ENCODE measurements at places on chromosomes 2 and 18.

GRCh38 chr2:171310889-171311288, 122.9 kb downstream of the METTL8 start:
- no peak for DNase-seq

- DNase-seq, result no peak
Measured at GRCh38 chr18:23529604-23530003, 26.3 kb downstream of the RMC1 start.

DNA sequence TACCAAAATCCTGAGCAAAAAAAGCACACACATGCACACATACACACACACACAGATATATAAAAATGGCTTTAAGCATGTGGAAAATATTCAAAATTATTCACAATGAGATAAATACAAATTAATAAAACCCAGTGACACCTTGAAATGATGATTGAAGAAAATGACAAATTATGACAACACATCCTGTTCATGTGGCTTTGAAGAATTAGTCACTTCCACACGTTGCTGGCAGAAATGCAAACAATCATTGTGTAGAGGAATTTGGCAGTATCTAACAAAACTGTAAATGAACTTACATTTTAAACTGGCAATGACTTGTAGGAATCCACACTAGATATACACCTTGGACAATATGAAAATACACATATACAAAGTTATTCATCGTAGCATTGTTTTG, 95.8 kb upstream of the RGPD4 start:
- no peak for DNase-seq

- no peak for DNase-seq
Measured at GRCh38 chr2:234635284-234635683, 138.4 kb upstream of the ARL4C start.

GRCh38 chr18:8806100-8806797, 100.9 kb downstream of the MTCL1 start:
- DNase-seq, result no peak

GRCh38 chr2:46857871-46858701, 57.5 kb downstream of the MCFD2 start:
- no peak for DNase-seq

DNA sequence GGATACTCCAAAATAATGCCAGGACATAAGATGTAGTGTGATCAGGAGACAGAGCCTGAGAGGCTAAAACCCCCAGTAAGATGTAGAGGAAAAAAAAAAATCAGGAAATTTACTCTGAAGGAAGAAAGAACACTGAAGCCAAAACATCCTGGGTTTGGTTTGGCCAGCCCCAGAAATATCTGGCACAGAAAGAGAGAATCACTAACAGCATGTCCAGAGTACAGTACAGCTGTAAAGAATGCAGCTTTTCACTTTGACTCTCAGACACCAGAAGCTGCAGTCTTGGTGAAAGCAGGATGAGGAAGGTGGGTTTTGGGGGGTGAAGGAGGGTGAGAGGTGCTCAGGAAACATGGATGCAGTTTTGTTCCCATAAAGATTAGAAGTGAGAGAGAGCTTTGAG, 1577.7 kb upstream of the ACVR2A start:
- no peak for DNase-seq

GRCh38 chr2:161952783-161953191, 121.2 kb downstream of the DPP4 start:
- DNase-seq, result no peak

- no peak for DNase-seq
Measured at GRCh38 chr2:222919841-222920526, 59.1 kb downstream of the ACSL3 start.

- no peak for DNase-seq
Measured at GRCh38 chr2:12764075-12764730, 47.5 kb downstream of the TRIB2 start.

DNA sequence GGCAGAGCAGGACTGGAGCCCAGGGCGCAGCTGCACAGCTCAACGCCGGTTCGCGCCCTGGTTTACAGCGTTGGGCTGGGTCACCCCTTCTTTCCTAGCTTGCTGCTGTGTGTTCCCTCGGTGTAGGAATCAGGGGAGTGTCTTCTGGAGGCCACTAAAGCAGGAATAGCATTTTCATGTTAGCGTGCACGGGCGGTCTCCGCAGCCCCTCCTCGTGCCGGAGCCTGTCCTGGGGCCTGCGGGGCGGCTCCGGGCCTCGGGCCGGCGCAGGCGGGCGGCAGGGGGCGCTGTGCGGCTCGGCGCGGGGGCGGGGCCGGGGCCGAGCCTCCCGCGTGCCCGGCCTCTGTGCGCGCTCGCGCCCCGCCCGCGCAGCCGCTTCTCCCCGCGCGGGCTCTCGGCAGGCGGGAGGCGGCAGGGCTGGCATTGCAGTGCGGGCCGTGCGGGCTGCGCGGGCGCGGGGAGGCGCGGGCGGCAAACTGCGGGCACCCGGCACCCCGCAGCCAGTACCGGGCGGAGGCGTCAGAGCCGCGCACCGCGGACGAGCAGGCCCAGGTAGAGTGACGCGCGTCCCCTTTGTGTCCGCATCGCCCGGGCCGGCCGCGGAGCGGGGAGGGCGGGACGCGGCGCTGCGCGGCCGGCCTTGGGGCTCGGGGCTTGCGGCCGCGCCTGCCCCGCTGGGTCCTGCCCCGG, at the start of gene RNF144A:
Gene RNF144A (plus strand): TSS at position 342 of the 690 bp plus-strand sequence. CDS start 79,515 bp downstream, outside the sequence.
- no peak for DNase-seq

GRCh38 chr2:239729151-239729550, 296.0 kb downstream of the NDUFA10 start:
- DNase-seq, result no peak

- no peak for DNase-seq
Measured at GRCh38 chr2:133262893-133263292, 305.4 kb downstream of the NCKAP5 start.

DNA sequence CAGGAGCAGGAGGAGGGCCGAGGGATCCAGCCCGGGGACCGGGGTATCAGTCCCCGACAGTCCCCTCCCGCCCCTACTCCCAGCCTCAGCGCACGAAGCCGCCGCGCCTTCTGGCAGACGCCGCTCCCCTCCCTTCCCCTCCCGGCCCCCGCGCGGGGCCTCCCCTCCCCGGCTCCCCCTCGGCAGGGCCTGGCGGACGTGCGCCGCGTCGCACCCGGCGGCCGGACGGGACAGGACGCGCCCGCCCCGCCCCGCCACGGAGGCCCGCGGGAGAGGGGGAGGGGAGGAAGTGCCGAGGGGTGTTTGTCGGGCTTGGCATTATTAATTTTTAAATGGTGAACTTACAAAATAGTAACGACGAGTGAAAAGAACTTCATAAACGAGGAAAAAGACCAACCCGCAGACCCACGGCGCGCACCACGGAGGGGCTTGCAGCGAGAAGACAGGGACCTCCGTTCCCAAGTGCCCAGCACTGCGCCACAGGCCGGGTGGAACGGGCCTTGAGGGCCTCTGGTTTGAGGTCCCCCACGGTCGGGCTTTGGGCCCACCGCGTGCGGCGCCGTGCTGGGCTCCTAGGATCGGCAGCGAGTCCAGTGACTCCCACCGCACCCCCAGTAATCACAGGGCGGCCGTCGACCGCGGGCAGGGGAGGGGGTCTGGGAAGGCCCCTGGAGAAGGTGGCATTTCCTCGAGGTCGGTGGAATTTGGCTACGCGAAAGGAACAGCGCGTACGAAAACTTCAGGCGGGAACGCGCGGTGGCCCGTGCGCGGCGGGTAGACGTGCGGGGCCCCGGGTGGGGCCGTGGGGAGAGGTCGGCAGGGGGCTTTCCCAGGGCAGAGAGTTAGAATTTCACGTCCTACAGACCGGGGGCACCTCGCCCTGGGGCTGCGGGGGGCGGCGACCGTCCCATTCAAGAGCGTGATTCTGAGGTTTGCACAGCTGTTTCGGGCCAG, 954 bp upstream of the CTDSP1 start:
- no peak for DNase-seq

DNA sequence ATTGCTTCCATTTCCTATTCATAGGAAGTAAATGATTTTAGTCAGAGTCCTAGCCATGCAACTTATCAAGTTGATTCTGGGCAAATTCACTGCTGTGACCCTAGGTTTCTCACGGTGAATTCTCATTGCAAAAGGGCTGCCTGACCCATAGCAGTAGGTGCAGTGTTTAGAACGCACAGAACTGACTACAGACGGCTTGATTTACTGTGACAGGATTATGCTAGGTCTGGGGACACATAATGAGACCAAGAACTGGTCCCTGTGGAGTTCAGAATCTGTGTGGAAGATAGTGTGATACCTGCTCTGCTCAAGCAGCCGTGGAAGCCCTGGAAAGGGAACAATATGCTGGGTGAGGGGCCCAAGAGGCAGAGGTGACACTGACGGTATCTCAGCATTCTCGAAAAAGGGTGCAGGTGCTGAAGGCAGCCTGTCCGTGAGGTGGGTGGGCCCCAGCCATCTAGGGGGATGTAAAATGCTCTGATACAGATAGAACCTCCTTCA, 46.4 kb downstream of the ABCG8 start:
- no peak for DNase-seq

DNA sequence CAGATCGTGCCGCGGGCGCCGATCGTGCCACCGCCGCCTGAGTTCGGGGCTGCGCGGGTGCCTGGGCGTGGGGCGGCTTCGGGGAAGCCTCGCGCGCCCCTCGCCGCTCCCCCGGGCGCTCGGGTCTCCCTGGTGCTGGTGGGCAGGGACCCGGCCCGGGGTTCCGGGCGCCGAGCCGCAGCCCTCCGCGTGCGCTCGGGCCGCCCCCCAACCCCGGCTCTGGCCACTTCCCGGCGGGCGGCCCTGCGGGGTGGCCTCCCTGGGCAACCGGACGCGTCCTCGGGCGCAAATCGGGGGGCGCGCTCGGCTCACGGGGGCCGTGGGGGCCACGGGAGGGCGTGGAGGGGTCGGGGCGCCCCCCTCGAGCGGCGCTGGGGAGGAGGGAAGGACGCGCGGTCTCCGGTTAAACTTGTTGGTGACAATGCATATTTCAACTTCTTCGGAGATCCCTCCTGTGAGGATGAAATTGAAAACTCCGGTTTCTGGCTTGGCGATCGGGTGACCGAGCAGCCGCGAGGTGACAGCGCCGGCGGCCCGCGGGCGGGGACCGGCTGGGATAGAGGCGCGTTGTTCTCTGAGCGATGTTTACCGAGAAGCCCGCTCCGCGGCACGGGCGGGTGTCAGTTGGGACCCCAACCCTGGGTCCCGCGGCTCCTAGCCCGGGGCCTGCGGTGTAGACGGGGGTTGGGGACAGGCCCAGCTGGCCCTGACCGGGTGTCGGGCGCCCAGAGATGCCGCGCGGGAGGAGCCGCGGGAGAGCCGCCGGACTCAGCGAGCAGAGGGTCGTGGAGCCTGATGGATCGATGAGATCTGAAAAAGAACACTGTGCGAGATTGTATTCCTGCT, 676 bp downstream of the SH3BP4 start:
- no peak for DNase-seq

DNA sequence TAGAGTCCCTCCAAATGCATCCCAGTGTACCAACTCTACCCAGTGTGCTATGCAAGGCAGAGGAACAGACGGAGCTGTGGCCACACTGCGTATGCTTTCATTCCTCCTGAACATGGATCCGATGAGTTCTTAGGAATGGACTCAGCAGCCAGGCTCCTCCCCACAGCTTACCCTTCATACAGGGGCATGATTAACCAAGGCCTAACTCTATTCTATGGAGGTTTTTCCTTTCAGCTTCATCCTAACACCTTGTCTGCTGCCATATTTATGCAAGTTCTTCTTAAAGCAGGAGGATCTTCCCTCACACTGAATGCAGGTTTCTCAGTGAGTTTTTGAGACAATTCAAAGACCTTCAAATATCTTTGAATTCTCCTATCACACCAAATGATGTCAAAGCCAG, 222.9 kb downstream of the MYT1L start:
- DNase-seq, result no peak

DNA sequence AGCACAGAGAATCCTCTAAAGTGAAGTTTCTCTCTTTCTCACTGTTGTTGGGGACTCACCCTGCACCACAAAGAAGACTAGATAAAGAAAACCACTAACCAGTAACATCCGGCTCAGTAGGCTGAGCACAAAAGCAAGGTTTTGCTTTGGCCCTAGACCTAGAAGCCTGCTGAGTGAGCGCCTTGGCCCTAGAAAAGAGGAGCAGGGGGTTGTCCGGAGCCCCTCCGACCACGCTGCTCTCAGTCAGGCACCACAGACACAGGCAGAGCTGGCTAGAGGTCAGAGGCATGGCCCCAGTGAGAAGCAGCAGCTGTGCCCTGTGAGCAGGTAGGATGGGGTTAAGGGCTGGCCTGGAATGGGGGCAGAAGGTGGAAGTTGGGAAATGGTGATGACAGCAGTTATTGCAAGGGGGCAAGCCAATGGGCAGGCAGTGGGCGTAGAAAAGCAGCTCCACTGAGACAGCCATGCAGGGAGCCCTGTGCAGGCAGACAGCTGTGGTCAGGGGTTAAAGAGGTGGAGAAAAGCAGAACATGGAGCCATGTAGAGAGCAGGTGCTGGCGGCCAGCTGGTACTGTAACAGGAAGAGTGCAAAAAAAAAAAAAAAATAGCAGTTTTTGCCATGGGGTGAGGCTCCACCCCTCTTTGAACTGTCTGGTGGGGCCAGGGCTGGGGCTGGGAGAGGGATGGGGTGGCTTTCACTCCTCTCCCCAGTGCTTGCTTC, 36.9 kb upstream of the SLC14A1 start:
- peak; percentile 58 for DNase-seq

GRCh38 chr2:191866675-191867506, 20.0 kb upstream of the CAVIN2 start:
- DNase-seq, result no peak

DNA sequence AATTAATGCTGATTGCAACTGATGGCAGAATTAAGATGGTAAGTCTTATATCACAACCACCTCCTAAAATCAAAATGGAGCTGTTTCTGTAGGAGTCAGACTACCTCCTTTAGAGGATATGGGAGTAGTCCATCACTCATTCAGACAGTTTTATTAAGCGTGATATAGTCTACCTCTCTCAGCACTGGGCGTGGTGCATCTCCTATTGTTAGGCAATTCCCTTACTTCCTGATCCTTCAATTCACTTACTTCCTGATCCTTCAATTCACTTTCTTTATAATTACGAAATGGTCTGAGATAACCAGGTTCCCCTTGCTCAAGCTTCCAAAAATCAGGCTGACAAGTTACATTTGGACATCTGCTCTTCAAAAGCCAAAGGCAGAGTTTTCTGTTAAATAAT, 31.9 kb downstream of the ATP8B1 start:
- DNase-seq, result no peak

- DNase-seq, result no peak
Measured at GRCh38 chr2:208315081-208315788, 49.2 kb downstream of the PIKFYVE start.

DNA sequence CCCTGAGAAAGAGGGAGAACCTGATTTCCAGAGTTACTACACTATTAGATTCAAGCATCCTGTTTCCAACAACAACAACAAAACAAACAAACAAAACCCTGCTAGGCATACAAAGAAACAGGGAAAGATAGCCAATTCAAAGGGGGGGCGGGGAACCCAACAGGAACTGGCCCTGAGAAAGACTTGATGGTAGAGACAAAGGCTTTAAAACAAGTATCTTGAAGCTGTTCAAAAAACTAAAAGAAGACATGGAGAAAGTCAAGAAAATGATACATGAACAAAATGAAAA, 147.1 kb downstream of the THADA start:
- no peak for DNase-seq

DNA sequence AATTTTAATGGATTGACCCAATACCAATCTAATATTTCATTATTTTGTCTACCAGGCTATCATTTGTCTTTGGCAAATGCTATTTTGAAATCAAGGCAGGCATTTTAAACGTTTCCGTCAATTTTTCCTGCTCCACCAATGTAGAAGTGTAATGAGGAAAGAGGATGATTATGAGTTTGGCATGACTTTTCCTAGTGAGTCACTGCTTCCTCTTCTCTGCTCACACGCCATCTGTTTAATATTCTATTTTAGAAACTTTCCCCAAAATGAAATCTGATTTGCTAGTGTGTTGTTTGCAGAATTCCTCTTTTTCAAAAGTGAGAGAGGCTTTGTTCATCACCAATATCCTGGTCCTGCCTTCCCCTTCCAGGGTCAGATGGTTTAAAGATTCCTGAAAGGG, 42.5 kb upstream of the PID1 start:
- DNase-seq, result no peak

GRCh38 chr2:46424937-46425336, 54.4 kb upstream of the TMEM247 start:
- DNase-seq, result no peak

Measured in SIG-M5 (cell line).